ENCODE measurements at places on chromosomes 11 and 22.

- peak overlapping the region; percentile 45 for H3K27ac ChIP-seq
- no peaks in the 10 kb centered on the region for H3K36me3 ChIP-seq
- peaks cover 4% of the 10 kb centered on the region for H3K27me3 ChIP-seq
- peak; percentile 64 for DNase-seq
These were observed 37.3 kb upstream of the RBFOX2 start for GRCh38 chr22:36065775-36066544.

- no peaks in the 10 kb centered on the region for H3K27me3 ChIP-seq
These were observed 623.8 kb upstream of the KIRREL3 start for GRCh38 chr11:127624306-127624856.

GRCh38 chr11:66663741-66664296 lies 13.9 kb downstream of the RBM4B start:
- H3K4me1 ChIP-seq = peaks cover 15% of the 10 kb centered on the region
- no peak overlapping the region for H3K27ac ChIP-seq
- no peaks in the 10 kb centered on the region for H3K27me3 ChIP-seq
- H3K36me3 ChIP-seq = peaks cover 4% of the 10 kb centered on the region
- no peak overlapping the region for H3K4me3 ChIP-seq
- no peak for DNase-seq

DNA sequence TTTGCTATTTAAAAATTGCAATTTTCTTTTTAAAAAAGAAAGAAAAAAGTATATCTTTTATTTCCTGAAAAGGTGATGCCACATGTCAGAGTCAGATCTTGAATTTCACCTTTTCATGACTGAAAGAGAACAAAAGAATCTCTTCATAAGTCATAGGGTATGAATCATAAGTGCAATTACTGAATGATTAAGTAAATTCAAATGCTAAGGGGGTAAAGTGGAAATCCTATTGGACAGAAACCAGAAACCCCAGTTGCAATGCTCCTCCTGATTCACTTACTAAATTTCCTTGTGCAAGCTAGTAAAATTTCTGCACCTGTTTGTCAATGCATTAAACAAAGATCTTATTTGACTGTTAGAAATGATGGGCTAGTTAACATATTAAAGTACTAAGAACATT lies 8.2 kb upstream of the PRRG4 start:
- H3K27me3 ChIP-seq = peaks cover 2% of the 10 kb centered on the region
- no peak overlapping the region for H3K4me3 ChIP-seq

DNA sequence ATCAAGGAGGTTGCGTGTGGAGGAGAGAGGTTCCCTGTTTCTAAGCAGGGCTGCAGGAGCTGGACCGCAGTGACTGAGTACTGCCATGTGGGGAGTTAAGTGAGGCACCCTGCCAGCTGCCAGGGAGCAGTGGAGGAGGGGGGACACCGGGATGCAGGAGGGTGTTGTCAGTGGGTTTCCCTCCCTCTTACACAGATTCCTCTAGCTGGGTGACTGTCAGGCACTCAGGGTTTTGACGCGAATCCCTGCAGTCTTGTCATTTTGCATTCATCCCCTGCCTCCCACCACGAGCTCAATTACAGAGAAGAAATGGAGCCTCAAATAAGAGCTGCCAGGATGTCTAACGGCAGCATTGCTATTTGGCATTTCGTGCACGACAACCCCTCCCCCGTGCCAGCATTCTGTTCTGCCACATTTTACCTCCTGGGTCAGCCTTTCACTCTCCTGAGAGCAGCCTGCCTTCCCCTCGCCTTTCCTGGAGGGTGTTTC lies 119.8 kb upstream of the SORL1-AS1 start:
- DNase-seq = no peak
- peaks cover 7% of the 10 kb centered on the region for H3K27me3 ChIP-seq
- H3K4me3 ChIP-seq = no peak overlapping the region
- peaks cover 37% of the 10 kb centered on the region for H3K36me3 ChIP-seq

DNA sequence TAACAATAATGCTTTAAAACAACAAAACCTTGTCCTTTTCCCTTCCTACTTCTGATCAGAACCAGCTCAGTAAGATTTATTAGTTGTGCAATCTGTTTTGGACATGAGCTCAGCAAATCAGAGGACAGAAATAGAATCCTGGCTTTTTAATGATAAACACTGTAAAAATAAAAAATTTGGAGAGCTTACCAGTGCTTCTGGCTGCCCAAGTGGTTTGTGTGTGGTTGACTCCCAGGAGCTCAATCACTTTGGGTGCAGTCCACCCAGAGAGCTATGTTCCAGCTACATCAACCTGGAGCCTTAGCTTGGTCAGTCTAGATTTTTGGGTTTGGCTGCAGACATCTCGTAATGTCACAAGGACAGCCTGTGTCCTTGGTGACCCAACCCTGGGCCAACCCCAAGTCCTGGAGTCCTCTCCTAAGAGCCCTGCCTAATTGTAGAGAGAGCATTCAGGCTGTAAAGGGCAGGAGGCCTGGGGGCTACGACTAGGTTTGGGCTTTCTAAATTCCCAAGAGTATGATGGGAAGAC lies 28.5 kb downstream of the CD44 start:
- H3K36me3 ChIP-seq = no peaks in the 10 kb centered on the region
- peak overlapping the region; percentile 99 for H3K27ac ChIP-seq
- no peak for DNase-seq
- H3K27me3 ChIP-seq = peaks cover 23% of the 10 kb centered on the region

DNA sequence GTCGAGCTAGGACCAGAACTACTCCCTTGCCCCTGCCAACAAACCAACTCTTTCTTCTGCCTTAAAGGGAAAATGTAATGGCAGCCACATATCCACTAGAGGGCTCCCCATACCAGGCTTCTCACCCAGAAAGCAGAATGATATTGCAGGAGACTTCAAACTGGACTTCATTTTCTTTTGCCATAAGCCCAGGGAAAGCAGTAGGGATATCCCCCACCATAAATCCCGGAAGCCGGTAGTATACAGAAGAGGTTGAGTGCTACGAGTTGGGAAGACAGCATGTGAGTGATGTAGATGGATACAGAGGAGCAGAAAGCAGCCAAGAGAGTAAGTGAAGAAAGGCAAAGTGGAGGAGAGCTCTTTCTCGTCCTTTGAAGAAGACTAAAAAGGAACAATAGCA lies 12.1 kb downstream of the PLAAT5 start:
- no peak overlapping the region for H3K27ac ChIP-seq
- H3K4me1 ChIP-seq = no peaks in the 10 kb centered on the region
- peak; percentile 73 for DNase-seq

DNA sequence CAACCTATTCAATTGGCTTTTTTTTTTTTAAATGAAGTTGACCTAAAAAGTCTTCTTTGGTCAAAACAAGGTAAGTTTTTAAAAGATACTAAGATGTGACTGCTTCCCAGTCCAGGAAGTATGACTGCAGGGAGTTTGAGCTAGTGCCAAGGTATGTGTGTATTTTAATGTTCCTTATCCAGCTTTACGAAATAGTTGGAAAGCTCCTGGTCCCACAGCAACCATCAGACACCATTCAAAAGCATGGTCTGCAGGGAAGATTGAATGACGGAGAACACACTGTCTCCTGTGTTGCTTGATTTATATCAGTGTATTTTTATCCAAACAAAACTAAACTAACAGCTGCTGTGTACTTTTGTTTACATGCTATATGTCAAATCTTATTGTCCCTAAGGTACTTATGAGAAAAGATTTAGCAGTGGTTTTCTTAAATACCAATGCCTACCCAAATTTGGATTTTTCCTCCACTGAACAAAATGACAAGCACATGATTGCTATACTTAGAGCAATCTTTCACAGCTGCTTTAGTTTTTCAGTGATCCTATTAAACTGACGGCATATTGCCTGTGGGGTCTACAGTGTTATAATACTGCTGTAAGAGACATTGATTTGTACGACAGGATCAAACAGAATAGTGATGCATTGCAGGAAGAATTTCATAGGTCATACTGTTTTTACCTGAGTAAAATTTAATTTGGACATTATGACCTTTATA lies 122.9 kb downstream of the DCDC1 start:
- H3K27ac ChIP-seq = no peak overlapping the region
- DNase-seq = no peak
- no peaks in the 10 kb centered on the region for H3K36me3 ChIP-seq
- H3K4me3 ChIP-seq = no peak overlapping the region
- H3K27me3 ChIP-seq = no peaks in the 10 kb centered on the region

DNA sequence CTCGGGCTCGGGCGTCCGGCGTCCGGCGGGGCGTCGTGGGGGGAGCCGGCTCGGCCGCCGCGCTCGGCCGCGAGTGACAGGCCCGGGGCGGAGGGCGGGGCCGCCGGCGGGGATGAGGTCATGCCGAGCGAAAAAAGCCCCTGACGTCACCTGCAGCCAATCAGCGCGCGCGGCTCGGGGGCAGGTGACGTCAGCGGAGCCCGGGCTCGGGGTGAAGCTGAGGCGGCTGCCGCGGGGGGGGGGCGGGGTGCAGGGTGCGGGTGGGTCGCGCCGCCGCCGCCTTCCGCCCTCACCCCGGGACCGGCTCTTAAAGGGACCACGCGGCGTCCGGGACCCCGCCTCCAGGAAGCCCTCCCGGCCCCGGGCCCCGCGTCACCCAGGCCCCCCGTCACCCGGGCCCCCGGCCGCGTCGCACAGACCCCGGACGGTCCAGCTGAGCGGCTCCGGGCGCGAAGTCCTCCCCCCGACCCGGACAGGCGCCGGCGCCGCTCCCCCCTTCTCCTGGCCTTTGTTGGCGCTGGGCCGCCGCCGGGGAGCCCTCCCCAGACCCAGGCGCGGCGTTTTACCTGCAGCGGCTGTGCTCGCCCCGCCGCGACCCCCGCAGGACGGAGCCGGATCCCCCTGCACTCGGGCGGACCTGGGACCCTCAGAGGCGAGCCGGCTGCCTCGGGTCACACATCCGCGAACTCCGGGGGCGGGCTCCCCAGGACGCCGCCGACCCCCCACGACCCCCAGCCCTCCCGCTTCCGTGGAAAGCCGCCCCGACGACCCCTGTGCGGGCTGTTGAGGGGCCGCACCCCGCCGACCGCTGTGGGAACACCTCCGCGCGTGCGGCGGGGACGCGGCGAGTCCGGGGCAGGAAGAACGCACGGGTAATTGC lies at the start of gene DUSP8:
Gene DUSP8 (minus strand): TSS at position 75 of the 880 bp plus-strand sequence. CDS start 6,445 bp downstream, outside the sequence.
- peak within 1 kb of the TSS; percentile 44 for H3K4me3 ChIP-seq
- H3K27ac ChIP-seq = peak within 1 kb of the TSS; percentile 90
- no peaks in the 10 kb centered on the region for H3K36me3 ChIP-seq

- peaks cover 7% of the 10 kb centered on the region for H3K4me1 ChIP-seq
- DNase-seq = no peak
- H3K4me3 ChIP-seq = no peak overlapping the region
- H3K27me3 ChIP-seq = no peaks in the 10 kb centered on the region
- peaks cover 3% of the 10 kb centered on the region for H3K36me3 ChIP-seq
These were observed 277.6 kb downstream of the BRD1 start for GRCh38 chr22:49550141-49550430.

- peaks cover 46% of the 10 kb centered on the region for H3K4me1 ChIP-seq
- no peak for DNase-seq
These were observed 4.5 kb downstream of the FTH1 start for GRCh38 chr11:61963016-61963281.

- DNase-seq = no peak
- no peak overlapping the region for H3K27ac ChIP-seq
- no peaks in the 10 kb centered on the region for H3K27me3 ChIP-seq
- H3K36me3 ChIP-seq = no peaks in the 10 kb centered on the region
These were observed 100.9 kb downstream of the SYN3 start for GRCh38 chr22:32957200-32957803.

- peaks cover 11% of the 10 kb centered on the region for H3K4me1 ChIP-seq
- no peak overlapping the region for H3K4me3 ChIP-seq
- peaks cover 8% of the 10 kb centered on the region for H3K27me3 ChIP-seq
- no peaks in the 10 kb centered on the region for H3K36me3 ChIP-seq
These were observed 599 bp downstream of the NPTXR start for GRCh38 chr22:38843201-38843656.

DNA sequence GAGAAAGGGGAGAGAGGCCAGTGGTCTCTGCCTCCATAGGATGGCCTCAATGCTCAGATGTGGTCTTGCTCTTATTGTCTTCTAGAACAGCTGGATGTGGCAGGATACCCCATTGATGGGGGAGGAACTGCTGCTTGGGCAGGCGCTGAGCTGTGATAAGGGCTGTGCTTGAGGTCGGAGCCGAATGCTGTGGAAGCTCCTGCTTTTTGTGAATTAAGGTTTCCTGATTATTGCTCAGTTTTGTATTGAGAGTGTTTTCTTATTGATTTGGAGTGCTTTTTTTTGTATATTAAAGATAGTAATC lies 57.2 kb downstream of the CABIN1 start:
- no peaks in the 10 kb centered on the region for H3K27me3 ChIP-seq
- H3K4me1 ChIP-seq = peaks cover 11% of the 10 kb centered on the region
- peaks cover 21% of the 10 kb centered on the region for H3K36me3 ChIP-seq
- no peak overlapping the region for H3K27ac ChIP-seq

- H3K36me3 ChIP-seq = no peaks in the 10 kb centered on the region
- H3K27ac ChIP-seq = no peak overlapping the region
- H3K4me3 ChIP-seq = no peak overlapping the region
- DNase-seq = no peak
These were observed 256.4 kb upstream of the SESN3 start for GRCh38 chr11:95487391-95487790.

DNA sequence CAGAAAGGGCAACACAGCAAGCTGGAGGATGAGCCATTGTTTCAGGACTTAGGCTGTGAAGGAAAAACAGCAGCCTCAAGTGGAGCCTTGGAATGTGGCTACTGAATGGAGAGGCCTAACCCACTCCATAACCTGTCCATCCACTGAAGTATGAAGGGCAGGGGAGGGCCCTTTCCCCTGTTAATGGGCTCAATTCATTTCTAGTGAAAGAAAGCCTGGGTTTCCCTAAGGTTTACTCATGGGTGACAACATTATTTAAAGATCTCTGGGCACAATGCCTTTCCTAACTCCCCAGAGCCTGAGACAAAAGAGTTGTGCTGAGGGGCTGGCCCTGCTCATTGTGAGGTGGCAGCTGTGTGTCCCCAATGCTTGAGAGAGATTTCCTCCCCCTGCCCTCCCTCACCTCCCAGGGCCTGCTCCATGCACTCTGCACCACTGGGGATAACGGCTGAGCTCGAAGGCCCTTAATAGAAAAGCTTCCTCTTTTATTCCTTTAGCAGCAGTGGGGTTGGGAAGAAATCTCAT lies 83.8 kb downstream of the ME3 start:
- H3K4me3 ChIP-seq = no peak overlapping the region
- DNase-seq = no peak
- H3K27me3 ChIP-seq = no peaks in the 10 kb centered on the region
- no peaks in the 10 kb centered on the region for H3K36me3 ChIP-seq

GRCh38 chr11:114447892-114448291 lies 8.6 kb downstream of the REXO2 start:
- no peak overlapping the region for H3K27ac ChIP-seq
- no peak overlapping the region for H3K4me3 ChIP-seq
- no peak for DNase-seq
- H3K36me3 ChIP-seq = peaks cover 32% of the 10 kb centered on the region

DNA sequence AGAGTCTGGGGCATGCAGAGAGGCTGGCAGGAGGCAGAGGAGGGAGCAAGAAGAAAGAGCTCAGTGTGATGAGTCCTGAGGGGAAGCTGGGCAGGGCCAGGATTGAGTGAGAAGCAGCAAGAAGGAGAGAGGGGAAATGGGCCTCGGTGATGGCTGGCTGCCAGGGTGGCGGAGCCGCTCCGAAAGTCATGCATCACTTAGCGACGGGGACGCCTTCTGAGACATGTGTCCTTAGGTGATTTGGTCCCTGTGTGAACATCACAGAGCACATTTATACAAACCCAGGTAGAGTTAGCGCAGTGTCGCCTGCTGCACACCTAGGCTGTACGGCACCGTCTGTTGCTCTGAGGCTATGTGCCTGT lies 15.1 kb downstream of the TBC1D22A start:
- H3K4me1 ChIP-seq = peaks cover 61% of the 10 kb centered on the region
- no peaks in the 10 kb centered on the region for H3K36me3 ChIP-seq
- no peak for DNase-seq
- no peaks in the 10 kb centered on the region for H3K27me3 ChIP-seq
- H3K27ac ChIP-seq = peak overlapping the region; percentile 76

All from immature natural killer cell (primary cell).